ENCODE measurements at places on chromosomes 3 and 15.

DNA sequence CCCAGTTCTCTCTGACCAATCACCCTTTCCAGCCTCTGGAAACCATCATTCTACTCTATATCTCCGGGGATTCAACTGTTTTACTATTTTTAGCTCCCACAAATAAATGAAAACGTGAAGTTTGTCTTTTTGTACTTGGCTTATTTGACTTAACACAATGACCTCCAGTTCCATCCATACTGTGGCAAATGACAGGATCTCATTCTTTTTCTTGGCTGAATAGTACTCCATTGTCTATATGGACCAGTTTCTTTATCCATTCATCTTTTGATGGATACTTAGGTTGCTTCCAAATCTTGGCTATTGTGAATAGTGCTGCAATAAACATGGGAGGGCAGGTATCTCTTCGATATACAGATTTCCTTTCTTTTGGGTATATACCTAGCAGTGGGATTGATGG is 34.1 kb downstream of the NRROS start:
- DNase-seq: no peak

GRCh38 chr3:130843441-130843840 is 50.4 kb upstream of the ATP2C1 start:
- no peak for DNase-seq

- DNase-seq: no peak
Observed at GRCh38 chr3:188573291-188573940, 419.5 kb downstream of the LPP start.

- DNase-seq: no peak
Observed at GRCh38 chr3:150238995-150239619, 169.0 kb upstream of the TSC22D2 start.

- no peak for DNase-seq
Observed at GRCh38 chr3:172132721-172133311, 93.4 kb downstream of the FNDC3B start.

GRCh38 chr3:156455839-156456238 is 99.1 kb downstream of the SSR3 start:
- DNase-seq: no peak

GRCh38 chr15:72961346-72961745 is 90.9 kb upstream of the NEO1 start:
- DNase-seq: no peak

- DNase-seq: no peak
Observed at GRCh38 chr3:55030938-55031337, 103.1 kb upstream of the LRTM1 start.

DNA sequence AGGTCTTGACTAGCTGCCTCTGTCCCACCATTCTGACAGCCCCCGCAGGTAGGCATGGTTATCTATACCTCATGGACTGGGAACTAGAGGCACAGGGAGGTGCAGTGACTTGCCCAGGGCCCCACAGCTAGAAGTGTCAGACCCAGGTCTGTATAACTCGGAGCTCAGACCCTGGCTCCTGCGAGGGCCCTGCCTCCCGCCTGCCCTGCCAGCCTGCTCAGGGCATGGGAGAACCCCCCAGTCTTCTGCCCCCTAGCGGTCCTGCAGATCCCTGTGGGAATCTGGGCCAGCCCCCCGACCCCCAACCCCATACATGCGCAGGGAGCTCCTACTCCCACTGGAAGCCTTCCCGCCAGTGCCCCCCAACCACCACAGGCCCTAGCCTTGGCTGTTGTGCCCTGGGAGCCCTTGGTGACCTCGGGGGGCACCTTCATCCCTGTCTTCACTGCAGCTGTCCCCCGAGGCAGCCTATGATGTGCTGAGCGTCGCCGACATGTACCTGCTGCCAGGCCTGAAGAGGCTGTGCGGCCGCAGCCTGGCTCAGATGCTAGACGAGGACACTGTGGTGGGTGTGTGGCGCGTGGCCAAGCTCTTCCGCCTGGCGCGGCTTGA is 6.9 kb downstream of the ABTB1 start:
- DNase-seq: no peak

DNA sequence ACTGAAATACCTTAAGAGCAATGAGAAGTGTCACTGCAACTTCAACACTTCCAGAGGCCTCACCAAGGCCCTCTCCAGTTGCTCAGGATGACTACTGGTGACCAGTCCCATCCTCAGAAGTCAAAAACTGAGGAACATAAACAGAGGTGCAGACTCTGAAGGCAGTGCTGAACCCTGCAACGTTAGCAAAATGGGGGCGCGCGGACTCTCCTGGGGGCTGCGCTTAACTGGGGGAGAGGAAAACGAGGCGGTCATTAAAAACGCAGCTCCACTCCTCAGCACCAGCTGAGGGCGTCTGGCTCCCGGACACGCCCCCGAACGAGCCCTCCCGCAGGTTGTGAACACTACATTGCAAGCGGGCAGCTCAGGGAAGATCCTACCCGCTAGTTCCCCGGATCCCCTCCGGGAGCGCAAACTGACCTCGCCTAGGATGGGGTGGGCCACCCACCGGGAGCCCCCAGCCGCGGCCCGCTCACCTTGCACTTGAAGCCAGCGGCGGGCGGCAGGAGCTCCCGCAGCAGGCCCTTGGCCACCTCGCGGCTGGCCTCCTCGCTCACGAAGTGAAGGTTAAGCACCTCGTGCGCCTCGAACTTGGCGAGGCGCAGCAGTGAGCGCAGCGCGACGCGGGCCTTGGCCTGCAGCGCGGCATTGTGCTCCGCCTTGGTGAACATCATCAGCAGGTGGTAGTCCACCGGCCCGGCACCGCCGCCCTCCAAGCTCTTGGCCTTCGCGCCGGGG is 711 bp downstream of the XXYLT1 start:
- peak; percentile 25 for DNase-seq

DNA sequence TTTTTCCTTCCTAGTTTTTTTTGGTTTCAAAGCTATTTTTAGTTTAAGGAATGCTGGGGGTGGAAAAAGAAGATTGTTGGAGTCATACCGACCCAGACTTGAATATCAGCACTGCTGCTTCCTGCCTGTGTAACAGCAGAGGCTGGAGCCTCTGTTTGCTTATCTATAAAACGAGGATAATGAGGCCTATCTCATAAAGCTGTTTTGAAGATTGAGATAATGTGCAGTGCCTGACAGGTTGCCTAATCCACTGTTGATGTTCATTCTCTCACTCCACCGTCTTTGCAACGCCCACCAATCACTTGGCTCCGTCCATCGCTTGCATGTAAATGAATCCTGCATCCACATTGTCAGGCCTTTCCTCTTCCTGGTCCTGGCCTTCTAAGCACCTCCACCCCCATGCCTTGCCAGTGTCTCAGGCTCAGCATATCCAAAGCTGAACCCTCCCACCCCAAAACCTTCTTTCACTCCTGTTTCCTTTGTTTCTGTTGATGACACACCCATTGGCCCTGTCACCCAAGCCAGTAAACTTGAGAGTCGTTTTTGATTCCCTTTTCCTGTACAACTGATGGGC is 94.9 kb downstream of the MEX3B start:
- peak; percentile 35 for DNase-seq

- DNase-seq: no peak
Observed at GRCh38 chr3:156352728-156353127, 202.2 kb downstream of the SSR3 start.

- DNase-seq: no peak
Observed at GRCh38 chr3:145869958-145870357, 291.0 kb downstream of the PLOD2 start.

GRCh38 chr15:97099040-97099439 is 768.5 kb downstream of the NR2F2 start:
- no peak for DNase-seq

GRCh38 chr3:157738441-157738840 is 235.2 kb upstream of the VEPH1 start:
- DNase-seq: peak; percentile 30

DNA sequence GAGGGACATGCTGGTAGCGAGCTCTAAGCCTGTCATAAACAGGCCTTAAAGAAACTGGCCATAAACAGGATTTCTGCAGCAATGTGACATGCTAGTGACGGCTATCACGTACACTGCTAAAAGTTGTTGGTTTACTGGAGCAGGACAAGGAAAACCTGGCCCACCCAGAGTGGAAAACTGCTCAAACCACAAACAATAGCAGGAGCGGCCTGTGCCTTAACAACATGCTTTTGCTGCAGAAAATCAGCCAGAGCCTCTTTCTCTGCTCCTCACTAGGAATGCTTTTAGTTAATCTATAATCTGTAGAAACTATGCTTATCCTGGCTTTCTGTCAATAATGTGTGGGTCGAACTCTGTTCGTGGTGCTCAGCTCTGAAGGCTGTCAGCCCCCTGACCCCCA is 202.9 kb upstream of the UBE3A start:
- DNase-seq: no peak

DNA sequence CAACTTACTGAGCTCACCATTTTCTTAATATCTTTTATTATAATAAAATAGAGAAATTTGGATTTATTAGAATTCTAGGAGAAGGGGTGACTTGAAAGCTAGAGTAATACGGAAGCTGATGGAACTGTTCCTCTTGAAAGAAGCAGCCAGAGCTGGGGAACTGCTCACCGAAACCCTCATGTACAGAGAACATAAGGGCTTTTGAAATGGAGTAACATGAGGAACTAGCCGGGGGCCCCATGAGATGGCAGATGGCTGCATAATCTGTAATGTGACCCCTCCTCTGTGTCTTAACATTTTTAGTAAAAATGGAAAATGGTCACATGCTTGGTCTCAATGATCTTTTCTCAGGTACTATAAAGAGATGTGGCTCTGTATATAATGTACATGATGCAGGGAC is 15.7 kb upstream of the DYNC1LI1 start:
- no peak for DNase-seq

Data from AG10803 (cell line).